ENCODE measurements at places on chromosomes 2 and 18.

GRCh38 chr2:201228271-201228911 is 31.9 kb upstream of the CASP8 start:
- no peak for DNase-seq

DNA sequence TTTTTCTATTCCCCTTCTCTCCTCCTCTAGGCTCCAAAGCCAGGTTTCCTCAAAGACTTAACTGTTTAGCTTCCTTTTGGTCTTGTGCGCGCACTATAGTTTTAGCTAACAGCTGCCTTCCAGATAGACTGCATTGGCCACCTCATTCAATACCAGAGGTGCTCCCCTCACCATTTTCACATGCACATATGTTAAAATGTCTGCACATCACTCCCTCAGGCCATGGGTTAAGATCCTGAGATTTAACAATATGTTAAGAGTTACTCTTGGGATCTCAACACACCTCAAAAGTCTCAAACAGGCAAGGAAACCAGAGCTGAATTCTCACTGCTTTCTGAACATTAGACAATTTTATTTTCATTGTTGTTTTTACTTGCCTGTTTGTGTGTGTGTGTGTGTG is 80.8 kb upstream of the MAP3K20 start:
- DNase-seq = no peak

DNA sequence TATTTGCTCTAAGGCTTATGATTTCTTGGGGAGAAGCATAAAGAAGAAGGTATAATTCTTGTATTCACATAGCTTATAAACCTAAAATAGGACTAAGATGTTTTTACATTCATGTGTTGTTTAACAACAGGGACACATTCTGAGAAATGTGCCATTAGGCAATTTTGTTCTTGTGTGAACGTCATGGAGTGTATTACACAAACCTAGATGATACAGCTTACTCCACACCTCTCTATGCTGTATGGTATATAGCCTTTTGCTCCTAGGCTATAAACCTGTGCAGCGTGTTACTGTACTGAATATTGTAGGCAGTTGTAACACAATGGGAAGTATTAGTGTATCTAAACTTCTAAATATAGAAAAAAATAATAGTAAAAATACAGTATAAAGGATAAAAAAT is 92.1 kb downstream of the PHLPP1 start:
- no peak for DNase-seq

DNA sequence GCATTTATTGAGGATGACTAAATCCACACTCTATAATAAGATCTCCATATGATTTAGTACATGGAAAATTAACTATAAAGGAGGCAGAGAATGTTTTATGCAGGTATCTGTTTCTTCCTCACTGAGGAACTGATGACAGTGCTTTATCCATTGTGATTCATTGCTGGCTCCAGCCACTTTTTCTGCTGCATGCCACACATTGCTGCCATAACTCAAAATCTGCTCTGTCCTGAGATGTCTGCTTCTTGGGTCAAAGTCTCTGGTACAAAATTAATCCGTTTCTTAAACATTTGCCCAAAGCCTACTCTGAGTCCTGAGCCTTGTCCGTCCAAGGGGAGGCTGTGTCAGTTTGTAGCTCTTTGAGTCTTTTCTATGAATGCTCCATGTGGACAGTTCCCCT is 15.5 kb upstream of the ARHGAP28 start:
- no peak for DNase-seq

DNA sequence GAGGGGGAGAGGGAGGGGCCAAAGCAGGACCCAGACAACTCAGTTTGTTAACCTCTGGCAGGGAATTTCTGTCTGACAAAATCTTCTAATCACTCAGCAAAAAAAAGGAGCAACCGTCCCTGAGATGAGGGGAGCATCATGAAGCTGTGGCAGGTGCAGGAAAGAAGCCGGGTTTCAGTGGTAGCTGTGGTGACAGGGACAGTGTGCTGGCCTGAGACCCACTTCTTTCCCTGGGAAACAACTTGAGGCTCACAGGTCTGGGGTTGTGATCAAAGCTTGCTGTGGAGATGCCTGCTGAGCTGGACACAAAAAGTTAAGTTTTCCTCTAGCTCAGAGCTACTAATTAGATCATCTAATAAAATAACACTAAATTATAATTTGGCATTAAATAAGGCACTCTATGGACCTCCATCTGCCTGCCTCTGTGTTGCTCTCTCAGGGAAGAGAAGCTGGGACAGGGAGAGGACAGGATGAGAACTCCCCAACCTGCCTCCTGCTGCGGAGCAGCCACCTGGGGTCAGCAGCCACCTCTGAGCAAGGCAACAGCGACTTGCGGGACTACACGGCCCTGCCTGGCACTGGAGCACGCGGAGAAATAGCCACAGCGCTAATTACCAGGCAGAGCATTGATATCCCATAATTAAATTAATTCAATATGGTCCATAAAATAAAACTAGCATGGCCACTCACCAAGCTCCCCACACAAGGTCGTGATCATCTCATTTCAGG is 104.6 kb upstream of the TEX51 start:
- no peak for DNase-seq

DNA sequence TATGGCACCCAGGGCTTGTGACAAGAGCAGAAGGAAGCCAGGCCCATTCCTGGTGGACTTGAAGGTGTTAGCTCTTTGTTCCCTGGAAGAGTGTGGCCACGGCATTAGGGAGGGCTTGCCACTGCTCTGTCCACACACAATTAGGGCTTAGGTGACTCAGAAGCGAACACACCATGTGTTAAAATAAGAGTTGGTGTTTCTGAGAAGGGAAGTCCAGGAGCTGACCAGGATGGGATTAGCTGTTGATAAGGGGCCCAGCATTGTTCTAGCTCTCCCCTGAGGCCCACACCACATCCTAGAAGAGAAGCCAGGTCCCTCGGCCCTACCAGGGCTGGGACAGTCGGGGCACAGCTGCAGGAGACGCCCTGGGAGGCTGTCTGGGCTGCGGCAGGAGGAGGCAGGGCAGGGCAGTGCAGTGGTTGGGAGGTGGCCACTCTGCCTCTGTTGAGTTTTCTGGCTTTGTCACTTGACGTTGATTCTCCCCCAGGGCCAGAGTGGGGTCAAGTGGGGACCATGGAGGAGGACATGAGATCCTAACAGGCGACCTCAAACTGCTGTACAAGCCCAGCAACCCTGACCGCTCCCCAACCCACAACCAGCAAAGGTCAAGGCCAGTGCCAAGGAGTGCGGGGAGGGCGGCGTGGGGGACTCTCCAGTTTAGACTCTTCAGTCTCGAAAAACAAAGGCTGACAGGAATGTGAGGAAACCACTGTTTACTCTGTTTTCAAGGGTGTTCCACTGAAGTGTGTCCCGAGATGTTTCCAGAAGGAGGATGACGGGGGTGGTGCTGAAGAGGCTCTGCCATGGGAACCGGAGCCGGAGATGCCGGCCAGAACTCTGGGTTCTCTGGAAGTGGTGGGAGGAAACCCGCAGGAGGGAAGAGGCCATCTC is 16.8 kb downstream of the GNLY start:
- no peak for DNase-seq

GRCh38 chr2:120660771-120661459 is 74.8 kb upstream of the GLI2 start:
- DNase-seq = no peak

DNA sequence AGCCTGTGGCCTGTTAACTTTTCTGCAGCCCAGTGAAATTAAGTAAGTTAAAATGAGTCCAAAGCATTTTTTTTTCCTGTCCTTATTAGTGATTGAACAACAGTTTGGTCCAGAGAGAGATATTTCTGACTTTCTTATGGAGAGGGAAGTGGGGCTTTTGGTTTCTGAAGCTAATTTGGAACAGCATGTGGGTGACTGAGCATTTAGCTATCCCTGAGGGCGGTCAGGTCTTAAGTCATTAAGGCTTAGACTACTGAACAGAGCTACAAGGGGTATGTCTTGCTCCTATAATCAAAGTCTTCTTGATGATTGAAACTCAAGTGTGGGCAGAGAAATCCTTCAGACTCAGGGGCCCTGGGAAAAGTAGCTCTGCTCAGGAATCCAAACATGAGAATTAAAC is 14.0 kb downstream of the ARHGAP25 start:
- DNase-seq = no peak

- DNase-seq = no peak
Observed at GRCh38 chr18:45415614-45416013, 199.7 kb upstream of the SLC14A2 start.

GRCh38 chr2:104880076-104880475 is 26.2 kb downstream of the POU3F3 start:
- no peak for DNase-seq

GRCh38 chr2:109513749-109514588 is 99.8 kb downstream of the SEPTIN10 start:
- peak; percentile 95 for DNase-seq

DNA sequence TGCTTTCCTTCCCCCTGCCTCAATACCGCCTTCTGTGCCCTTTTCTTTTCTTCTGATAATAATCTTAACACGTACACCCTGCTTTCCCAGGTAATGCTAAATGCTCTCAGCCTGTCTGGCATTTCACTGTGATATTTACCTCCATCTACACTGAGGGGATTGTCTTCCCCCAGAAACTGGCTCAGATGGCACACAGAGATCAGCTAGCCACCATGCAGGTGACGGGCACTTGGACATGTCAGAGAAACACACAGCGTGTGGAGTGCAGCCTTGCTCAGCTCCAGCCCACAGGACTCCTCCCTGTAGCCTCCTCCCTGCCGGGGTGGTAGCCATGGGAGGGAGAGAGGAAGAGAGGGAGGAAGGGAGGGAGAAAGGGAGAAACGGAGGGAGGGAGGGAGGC is 131.2 kb downstream of the EIPR1 start:
- no peak for DNase-seq

- peak; percentile 18 for DNase-seq
Observed at GRCh38 chr18:8559612-8560186, 49.5 kb upstream of the RAB12 start.

DNA sequence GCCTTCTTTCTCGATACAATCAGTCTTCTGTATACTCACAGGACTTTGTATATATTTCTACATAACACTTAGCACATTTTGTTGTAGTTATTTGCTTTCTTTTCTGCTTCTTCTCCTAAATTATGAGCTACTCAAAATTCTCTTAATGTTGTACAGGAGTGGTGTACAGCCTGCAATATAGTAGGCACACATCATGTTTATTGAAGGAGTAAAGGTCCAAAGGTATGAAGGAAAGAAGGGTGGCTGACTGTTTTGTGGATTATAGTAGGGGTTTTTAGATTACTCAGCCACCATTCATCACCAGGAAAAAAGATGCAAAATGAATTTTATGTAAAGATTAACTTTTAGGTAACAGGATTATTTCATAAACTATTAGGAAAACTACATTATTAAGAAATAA is 54.1 kb downstream of the C18orf54 start:
- no peak for DNase-seq

GRCh38 chr2:32758232-32758631 is 130.4 kb downstream of the TTC27 start:
- no peak for DNase-seq

- DNase-seq = no peak
Observed at GRCh38 chr2:142531377-142531776, 346.1 kb upstream of the KYNU start.

DNA sequence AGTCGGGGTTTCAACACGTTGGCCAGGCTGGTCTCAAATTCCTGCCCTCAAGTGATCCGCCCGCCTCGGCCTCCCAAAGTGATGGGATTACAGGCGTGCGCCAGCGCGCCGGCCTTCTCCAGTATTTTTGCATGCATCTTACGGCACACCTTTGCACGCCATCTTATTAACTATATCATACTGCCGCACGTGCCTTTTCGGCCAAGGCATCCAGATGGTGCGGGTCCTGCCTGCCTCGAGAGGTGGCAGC is 765 bp upstream of the ING5 start:
- peak; percentile 73 for DNase-seq

- no peak for DNase-seq
Observed at GRCh38 chr2:134491771-134492441, 226.9 kb downstream of the TMEM163 start.

- DNase-seq = no peak
Observed at GRCh38 chr2:32626639-32627221, 1.1 kb upstream of the TTC27 start.

GRCh38 chr2:158072361-158072760 is 29.3 kb upstream of the UPP2 start:
- no peak for DNase-seq

DNA sequence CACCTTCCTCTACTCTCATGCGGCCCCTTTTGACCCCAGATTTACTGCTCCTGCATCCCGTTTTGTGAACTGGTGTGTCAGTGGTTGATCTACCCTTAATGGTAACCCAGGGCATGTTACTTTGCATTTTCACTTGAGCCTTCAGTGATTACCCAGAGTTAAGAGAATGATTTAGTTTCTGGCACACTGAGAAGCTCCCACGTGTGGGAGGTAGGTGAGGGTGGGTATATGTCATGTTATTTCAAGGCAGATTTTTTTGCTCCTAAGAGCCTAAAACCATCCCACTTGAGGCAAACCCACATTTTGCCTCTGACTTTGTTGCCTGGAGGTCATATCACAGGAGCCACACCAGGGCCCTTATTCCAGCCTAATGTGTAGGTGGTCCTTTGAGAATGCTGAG is 186.7 kb downstream of the CTIF start:
- no peak for DNase-seq

DNA sequence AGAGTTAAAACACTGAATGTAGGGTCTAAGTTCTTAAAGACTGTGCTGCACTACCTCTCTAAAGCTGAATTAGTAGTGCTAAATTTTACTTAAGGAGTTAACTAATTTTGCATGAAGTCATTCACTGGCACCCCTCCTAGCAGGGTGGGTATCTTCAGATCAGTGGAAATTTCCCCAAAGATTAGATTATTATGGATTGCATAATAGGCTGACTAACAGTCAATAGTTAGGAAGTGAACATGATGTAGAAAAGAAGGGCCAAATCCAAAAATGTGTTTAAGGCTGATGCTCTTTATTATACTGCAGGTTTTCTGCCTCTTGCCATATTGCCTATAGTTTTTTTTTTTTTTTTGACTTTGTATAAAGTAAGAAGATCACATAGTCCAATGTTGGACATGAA is 5.2 kb downstream of the ZNF638 start:
- DNase-seq = peak; percentile 41

DNA sequence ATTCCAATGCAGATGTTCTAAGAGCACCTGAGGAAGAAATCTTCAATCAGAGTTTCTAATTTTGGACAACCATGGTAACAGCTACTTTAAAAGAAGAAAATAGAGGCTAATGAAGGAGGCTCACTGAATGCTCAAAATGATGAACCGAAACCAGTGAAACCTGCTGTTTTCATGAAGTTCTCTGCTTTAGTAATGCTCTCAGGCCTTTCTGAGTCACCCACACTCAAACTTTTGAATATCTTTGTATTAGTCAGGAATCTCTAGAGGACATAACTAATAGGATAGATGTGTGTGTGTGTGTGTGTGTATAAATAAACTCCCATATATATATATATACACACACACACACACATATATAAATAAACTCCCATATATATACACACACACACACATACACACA is 76.9 kb upstream of the RIT2 start:
- no peak for DNase-seq
